ENCODE measurements at places on chromosomes 2 and 18. TPM values are rescaled to one million over a fixed set of nuclear protein-coding genes. Genes with fewer than 3 reads are reported as not detected.

- DNase-seq, result no peak
Measured at GRCh38 chr2:236738030-236738429, 168.4 kb downstream of the ACKR3 start.

- DNase-seq, result no peak
Measured at GRCh38 chr2:98472132-98472650, 27.5 kb downstream of the INPP4A start.

DNA sequence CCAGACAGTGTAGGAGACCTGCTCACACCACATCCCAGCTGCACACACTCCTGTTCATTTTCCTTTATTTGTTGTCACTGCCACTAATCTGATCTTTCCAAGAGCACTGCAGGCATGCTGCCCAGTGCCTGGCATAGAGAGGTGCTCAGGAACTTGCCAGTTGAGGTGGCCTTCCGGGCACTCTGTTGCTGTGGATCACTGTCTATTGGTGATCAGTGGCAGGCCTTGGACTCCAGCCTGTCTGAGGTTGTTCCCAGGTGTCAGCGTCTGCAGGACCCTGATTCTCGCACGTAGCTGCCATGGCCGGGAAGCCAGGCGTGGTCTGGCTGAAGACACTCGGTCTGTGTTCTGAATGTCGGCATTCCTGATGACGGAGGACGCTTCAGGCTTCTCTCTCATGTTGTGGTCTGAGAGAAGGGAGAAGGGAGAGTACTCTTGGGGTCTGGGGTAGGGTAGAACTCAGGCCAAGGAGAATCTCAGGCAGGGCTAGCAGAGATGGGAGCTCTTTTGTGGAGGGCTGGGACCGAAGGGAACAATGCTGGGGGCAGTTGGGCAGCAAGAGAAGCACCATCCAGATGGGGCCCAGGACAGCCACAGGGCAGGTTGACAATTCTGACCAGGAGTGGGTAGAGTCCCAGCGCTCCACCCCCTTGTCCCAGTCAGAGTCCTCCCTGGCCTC, 240.9 kb downstream of the MYCN start:
- no peak for DNase-seq

GRCh38 chr2:54394392-54394791, 61.7 kb upstream of the SPTBN1 start:
- no peak for DNase-seq

- DNase-seq, result no peak
Measured at GRCh38 chr2:182207049-182207746, 219.6 kb downstream of the PDE1A start.

DNA sequence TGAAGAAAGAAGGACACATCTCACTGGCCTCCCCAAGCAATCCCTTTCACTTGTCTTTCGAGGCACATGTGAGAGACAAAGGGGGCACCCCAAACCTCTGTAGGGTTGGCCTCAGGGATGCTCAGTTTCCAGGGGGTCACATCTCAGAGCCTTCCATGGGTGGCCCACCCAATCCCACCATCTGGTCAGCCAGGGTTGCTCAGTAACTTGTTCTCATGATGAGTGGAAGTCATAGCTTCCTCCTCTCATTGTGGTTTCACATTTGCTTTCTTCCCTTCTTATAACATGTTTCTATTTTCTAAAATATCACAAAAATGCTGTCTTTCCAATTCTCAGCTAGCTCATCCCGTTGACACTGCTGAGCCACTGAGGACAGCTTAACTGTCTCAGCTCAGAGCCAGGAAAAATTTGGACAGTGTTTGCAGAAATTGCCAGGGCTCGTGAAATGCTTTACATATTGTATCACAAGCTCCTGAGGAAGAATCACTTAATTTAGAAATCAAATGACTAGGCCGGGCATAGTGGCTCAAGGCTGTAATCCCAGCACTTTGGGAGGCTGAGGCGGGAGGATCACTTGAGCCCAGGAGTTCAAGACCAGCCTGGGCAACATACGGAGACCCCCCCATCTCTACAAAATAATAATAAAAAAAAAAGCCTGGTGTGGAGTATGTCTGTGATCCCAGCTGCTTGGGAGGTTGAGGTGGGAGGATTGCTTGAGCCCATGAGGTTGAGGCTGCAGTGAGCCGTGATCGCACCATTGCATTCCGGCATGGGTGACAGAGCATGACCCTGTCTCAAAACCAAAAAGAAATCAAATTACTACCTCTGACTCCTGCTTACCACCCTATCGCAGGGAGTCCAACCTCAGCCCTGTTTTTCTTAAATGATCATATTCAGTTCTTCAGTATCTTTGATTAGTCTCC, 129.3 kb downstream of the PRKCE start:
- no peak for DNase-seq

DNA sequence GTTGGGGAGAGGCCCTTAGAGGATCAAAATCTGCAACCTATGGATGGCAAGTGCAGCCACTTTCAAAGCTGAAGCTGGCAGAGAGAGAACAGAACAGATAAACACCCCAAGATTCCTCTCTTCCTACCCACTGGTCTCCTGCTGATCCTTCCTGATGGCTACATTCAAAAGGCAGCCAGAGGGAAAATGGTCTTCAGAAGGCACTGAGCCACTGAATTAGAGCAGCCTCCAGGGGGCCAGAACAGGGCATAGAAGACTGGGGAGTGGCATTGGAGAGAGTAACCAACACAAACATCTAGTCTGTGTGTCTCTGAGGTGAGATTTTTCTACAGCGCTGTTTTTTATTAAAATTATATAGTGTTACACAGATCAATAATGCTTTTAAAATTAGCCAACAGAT, 432.6 kb downstream of the PARD3B start:
- no peak for DNase-seq

GRCh38 chr2:157899125-157899839, 23.2 kb upstream of the ACVR1 start:
- no peak for DNase-seq

DNA sequence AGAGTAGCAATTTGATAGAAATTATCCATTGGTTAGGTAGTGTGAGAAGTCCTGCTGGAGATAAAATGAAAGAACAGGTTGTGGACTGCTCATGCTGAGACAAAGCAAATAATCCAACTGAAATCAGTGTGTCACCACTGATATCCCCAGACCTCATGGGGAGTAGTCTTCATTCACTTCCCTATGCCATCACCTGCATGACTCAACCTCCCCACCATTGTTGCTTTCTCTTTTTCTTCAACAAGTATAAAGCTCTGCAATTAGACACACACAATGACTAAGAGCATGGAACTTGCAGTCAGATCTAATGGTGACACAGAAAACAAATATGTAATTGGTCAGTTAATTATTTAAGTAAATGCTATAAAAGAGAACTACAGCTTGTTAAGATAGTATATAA, 475.3 kb downstream of the RIT2 start:
- DNase-seq, result no peak

GRCh38 chr2:124112966-124113365, 87.9 kb downstream of the CNTNAP5 start:
- no peak for DNase-seq

GRCh38 chr2:226611944-226612318, 187.7 kb downstream of the IRS1 start:
- DNase-seq, result no peak

GRCh38 chr18:21742315-21742687, 1.7 kb downstream of the MIB1 start:
- no peak for DNase-seq

DNA sequence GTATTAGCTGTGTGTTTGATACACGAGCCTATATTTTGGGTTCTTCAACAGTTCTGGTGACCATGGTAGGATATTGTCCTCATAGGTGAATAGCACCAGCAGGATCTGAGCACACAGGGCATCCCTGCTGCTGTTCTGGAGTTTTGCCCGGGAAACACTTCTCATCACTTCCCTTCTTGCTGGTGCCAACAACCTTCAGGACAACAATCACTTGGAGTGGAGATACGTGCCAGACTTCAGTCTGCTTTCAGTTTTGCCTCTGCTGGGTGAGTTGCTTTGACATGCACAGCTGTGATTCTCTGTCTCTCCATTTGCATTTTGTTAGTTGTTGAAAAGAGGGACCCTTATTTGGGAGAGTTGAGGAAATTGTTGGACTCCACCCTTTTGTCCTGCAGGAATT, 1347.2 kb upstream of the DDX18 start:
- DNase-seq, result peak; percentile 64

GRCh38 chr2:134103196-134103595, 150.7 kb upstream of the MGAT5 start:
- no peak for DNase-seq

DNA sequence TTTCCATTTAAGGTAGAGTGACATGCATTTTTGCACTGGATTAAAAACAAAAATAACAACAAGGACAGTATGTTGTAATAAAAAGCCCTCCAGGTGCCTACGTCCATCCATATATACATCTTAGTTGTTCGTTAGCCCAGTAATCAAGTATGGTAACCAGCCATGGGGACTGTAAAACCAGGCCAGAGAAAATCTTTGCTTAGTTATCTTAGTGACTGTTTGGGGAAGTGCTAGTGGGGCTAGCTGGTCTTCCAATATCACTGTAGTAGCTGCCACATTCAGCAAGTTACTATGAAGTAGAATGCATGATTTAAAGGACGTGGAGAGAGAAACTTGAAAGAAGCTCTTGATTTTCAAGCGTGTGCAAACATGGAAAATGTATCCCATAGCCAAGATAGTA, 95.9 kb upstream of the STON1 start:
- DNase-seq, result no peak

DNA sequence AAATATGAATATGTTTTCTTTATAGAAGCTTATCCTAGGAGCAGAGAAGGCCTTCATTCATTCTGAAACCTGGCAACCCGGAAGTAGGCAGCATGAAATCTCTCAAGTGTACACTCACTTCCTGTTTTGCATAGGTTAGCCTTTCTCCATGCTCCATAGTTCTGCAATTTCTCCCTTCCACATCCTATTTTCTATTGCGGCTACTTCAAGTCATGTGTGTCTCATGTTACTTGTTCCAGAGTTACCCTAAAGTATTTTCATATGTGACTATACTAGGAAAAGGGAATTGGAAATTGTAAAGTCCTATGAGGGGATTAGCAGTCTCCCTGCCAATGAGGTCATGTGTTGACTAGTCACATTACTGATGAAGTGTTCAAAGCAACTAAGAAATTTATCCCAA, 320.6 kb downstream of the NCKAP5 start:
- no peak for DNase-seq

GRCh38 chr18:59851784-59852399, 47.9 kb upstream of the PMAIP1 start:
- no peak for DNase-seq

DNA sequence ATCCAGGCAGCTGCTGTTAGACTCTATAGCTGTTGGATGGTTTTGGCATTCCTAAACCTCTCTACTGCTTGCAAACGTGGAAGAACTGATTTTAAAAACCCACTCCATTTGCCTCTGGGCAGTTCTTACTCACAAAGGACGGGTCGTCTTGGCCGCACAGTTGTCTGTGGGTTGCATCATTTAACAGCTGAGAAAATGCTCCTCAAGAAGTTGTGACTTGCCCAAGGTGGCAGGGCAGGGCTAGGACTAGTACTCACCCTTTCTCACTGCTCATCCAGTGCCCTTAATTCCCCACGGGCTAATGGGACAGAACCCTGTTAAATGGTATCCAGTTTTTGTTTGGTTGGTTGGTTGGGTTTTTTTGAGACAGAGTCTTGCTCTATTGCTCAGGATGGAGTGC, 997 bp upstream of the DRC1 start:
- DNase-seq, result no peak

DNA sequence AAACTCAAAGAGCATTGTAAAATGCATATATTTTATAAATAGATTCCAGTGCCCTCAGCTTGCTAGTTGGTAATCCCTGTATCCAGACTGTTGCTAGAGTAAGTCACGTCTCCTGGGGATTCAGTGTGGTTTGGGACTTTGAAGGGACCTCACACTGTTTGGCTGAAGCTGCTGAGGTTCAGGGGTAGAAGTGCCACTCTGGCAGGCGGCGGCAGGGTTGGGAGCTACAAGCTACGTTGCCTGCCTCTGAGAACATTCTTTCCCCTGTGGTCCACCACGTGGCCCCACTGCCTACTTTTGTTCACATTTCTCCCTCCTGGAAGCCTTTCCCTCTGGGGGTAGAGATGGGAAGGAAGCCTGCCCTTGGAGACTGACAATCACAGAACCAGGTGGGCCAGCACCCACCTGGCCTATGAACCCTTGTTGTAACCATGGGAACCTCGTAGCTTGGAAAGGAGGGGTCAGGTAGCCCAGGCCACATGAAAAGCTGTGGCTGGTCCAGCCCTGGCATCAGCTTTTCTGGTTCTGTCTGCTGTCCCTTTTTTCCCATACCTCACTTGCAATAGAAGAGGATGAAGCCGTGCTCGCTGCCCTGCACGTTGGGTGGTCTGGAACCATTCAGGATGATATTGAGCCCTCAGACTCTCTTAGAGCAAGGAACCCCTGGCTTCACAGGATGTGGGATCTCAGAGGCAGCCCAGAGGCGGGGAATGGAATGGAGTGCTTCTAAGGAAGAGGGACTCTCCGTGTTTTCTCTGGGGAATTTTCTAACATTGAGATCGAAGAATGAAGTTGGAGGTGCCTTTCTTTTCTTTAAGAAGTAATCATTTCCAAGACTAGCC, 2.9 kb downstream of the RNF144A start:
- no peak for DNase-seq

- DNase-seq, result no peak
Measured at GRCh38 chr2:166765141-166765540, 123.1 kb upstream of the XIRP2 start.

- DNase-seq, result no peak
Measured at GRCh38 chr2:66962716-66963115, 434.4 kb upstream of the ETAA1 start.

- peak; percentile 52 for DNase-seq
Measured at GRCh38 chr18:3595369-3596273, 145.6 kb downstream of the TGIF1 start.

- DNase-seq, result no peak
Measured at GRCh38 chr2:21727101-21727500, 603.3 kb downstream of the TDRD15 start.

The COL6A3 gene
- total RNA-seq, result 6.2 TPM

The ANO7 gene
- total RNA-seq, result 1.3 TPM

The SLC23A3 gene
- 2.8 TPM for total RNA-seq

The ACAA2 gene
- 572 TPM for total RNA-seq

The FBLN7 gene
- total RNA-seq, result 5.1 TPM

The CELF4 gene
- total RNA-seq, result not detected

The RGPD6 gene
- total RNA-seq, result 2.7 TPM

The LPIN2 gene
- 58.9 TPM for total RNA-seq

The EFHD1 gene
- 27.3 TPM for total RNA-seq

The PCARE gene
- total RNA-seq, result not detected

The KANSL3 gene
- 18.5 TPM for total RNA-seq

The LCT gene
- total RNA-seq, result not detected

The INHA gene
- 0.20 TPM for total RNA-seq

All from left lobe of liver (tissue), 2 donors.